ENCODE measurements at places on chromosomes 7 and 10. TPM values are rescaled to one million over a fixed set of nuclear protein-coding genes. Genes with fewer than 3 reads are reported as not detected.

DNA sequence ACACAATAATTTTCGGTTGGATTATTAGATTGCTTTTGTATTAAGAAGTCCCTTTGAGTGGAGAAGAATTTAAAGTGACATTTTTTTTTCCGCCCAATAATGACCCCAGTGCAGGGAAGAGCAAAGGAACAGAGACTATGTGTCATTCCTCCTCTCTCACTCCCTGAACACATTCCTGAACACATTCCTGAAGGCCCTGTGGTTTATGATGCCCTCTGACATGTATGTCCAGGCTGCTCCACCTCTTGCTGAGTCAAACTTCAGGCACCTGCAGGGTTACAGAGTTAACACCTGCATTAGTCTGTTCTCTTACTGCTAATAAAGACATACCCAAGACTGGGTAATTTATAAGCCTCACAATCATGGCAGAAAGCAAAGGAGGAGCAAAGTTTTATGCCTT lies 704.0 kb upstream of the LRRN3 start:
- DNase-seq = no peak

- peak; percentile 26 for DNase-seq
Observed at GRCh38 chr7:139321071-139321745, 19.9 kb upstream of the FMC1 start.

DNA sequence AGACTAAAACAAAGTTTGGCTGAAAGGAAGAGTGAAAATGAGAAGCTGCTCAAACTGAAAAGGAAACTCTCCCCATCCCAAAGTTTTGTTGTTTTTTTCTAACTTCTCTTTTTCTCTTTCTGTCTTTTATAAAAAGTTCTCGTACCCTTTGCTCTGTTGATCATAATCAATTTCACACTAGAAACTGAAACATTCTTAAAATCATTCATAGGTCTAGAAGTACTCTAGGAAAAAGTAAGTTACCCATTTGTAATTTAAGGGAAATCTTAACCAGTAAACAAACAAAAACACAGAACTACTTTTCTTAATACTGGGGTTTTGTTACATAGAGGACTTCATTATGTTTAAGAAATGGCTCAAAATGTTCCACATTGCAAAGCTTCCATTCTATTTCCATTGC lies 339.8 kb downstream of the SEMA3D start:
- DNase-seq = no peak

- peak; percentile 33 for DNase-seq
Observed at GRCh38 chr7:13179011-13179582, 491.7 kb downstream of the ARL4A start.

DNA sequence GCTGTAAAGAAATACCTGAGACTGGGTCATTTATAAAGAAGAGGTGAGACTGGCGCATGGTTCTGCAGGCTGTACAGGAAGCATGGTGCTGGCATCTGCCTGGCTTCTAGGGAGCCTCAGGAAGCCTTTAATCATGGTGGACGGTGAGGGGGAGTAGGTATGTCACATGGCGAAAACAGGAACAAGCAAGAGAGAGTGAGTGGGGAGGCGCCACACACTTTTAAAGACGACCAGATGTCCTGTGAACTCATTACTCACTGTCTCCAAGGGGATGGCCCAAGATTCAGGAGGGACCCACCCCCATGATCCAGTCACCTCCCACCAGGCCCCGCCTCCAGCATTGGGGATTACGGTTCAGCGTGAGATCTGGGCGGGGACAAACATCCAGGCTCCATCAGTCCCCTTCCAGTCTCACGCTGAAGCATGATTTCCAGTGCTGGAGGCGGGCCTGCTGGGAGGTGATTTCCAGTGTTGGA lies 3.2 kb downstream of the ZNF316 start:
- peak; percentile 22 for DNase-seq

The FBXL15 gene
- total RNA-seq = 6.3 TPM

The ABCB8 gene
- total RNA-seq = 28.6 TPM

DNA sequence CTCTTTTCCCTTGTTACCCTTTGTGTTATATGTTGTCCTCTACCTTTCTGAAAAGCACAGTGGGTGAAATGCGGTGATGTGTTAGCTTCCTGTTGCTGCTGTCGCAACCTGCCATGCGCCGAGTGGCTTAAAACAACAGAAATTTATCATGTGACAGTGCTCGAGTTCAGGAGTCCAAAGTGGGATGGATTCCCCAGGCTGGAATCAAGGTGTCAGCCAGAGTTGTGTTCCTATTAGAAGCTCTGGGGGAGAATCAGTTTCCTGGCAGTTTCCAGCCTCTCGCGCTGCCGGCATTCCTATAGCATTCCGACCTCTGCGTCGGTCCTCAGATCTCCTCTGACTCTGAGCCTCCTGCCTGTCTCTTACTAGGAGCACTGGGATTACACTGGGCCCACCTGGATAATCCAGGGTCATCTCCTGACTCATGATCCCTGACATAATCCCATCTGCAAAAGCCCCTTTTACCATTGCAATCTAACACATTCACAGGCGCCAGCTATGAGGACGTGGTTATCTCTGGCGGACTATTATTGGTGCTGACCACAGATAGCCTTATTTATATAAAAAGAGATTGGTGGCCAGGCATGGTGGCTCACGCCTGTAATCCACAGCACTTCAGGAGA lies 207.5 kb downstream of the CUX1 start:
- no peak for DNase-seq

The RPEL1 gene
- total RNA-seq = not detected

Measured in tongue (tissue), 3 donors.